Prostate gland (tissue), 2 donors: ENCODE measurements at places on chromosomes 1 and 21. TPM values are rescaled to one million over a fixed set of nuclear protein-coding genes. Genes with fewer than 3 reads are reported as not detected.

The DDI2 gene
- total RNA-seq, result 58.4 TPM

GRCh38 chr1:46171871-46172270 lies 3.0 kb upstream of the TSPAN1 start:
- peak; percentile 93 for DNase-seq
- H3K27ac ChIP-seq, result peak overlapping the region; percentile 72
- no peak overlapping the region for H3K4me3 ChIP-seq
- H3K4me1 ChIP-seq, result peaks cover 7% of the 10 kb centered on the region
- no peaks in the 10 kb centered on the region for H3K27me3 ChIP-seq

- DNase-seq, result peak; percentile 3
- peaks cover 29% of the 10 kb centered on the region for H3K27me3 ChIP-seq
Measured at GRCh38 chr1:29682171-29682918, 446.0 kb downstream of the PTPRU start.

DNA sequence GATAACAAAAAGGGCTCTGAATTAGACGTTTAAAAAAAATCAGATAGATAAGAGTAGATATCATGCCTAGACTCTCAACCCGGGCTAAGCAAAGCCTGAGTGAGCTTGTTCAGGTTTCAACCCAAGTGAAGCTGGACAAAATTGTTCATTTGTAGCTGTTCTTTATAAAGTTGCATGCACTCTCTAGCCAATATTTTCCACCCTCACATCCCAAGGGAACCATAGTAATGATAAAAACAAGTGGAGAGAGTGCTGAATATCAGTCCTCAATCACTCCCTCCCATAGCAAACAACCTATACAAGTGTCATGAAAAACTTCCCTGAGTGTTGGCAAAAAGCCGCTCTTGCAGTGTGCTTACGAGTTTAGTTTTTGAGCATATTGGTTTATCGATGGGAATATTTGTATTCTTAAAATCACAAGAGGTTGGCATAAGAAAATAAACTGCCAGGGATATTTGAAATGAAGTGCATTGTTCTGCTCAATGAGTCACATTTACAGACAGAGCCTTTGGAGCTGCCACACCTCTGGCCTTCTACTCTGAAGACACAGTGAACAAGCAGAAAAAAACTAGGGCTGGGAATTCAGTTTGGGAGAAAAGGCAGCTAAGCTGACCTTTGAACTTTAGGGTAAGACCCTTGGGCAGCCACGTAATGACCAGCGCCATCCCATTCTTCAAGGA lies 2.2 kb upstream of the CLCA2 start:
- no peak overlapping the region for H3K27ac ChIP-seq
- H3K36me3 ChIP-seq, result no peaks in the 10 kb centered on the region
- no peak overlapping the region for H3K4me3 ChIP-seq

GRCh38 chr1:6391951-6392808 lies 1.4 kb downstream of the ACOT7 start:
- H3K4me1 ChIP-seq, result peaks cover 4% of the 10 kb centered on the region
- H3K36me3 ChIP-seq, result no peaks in the 10 kb centered on the region
- no peaks in the 10 kb centered on the region for H3K27me3 ChIP-seq
- peak overlapping the region; percentile 77 for H3K4me3 ChIP-seq

DNA sequence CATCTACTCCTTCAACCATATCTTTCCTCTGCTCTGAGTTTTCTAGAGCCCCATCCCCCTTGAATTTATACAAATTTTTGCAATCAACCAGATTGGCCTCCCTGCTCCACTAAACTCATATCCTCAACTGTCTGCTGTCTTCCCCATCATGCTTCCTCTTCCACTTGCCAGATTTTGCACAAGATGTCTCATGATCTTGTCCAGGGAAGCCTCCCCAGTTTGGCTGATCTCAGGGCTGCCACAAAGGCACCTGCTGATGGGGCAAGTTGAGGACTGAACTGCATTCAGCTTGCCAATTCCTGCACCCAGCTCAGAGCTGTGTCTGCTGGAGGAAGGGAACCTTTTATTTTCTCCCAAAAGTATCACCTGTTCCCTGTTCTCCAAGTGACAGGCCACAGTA lies 3.9 kb upstream of the KCNJ9 start:
- no peak overlapping the region for H3K27ac ChIP-seq
- no peak overlapping the region for H3K4me3 ChIP-seq
- DNase-seq, result no peak
- H3K27me3 ChIP-seq, result no peaks in the 10 kb centered on the region

The PCAT6 gene
- total RNA-seq, result 9.0 TPM

- no peak for DNase-seq
- no peak overlapping the region for H3K27ac ChIP-seq
- H3K27me3 ChIP-seq, result no peaks in the 10 kb centered on the region
- H3K36me3 ChIP-seq, result no peaks in the 10 kb centered on the region
Measured at GRCh38 chr1:214331827-214332423, 51.0 kb downstream of the SMYD2 start.

- no peaks in the 10 kb centered on the region for H3K27me3 ChIP-seq
- H3K4me3 ChIP-seq, result no peak overlapping the region
- no peak overlapping the region for H3K27ac ChIP-seq
- no peaks in the 10 kb centered on the region for H3K36me3 ChIP-seq
Measured at GRCh38 chr1:34905098-34905459, 24.4 kb downstream of the DLGAP3 start.

The KIF26B gene
- total RNA-seq, result 3.3 TPM

The UTS2 gene
- not detected for total RNA-seq

DNA sequence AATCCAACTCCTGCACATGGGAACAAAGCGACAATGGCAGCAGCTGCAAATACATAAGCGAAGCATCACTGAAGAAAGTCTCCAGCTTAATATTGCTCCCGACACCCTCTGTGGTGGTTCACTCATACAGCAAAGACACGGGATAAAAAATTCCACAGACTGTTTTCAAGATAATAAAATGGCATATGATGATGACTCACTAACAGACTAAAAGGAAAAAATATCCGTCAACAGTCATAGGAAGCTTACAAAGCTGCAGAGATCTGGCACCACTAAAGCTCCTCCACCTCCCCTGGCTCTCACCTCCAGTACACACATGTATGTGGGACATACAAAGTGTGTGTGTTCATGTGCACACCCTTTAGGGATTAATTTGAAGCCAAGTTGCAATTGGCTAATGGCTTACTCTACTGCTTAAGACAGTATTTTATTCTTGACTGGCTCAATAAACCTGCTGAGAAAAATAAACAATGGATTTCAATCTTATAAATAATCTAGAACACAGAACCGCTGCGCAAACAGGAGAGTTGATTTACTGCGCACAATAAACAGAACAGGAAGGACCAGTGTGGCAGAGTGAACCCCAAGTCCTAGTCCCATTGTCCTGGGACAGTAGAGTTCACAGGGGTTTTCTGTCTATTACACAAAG lies 94.4 kb downstream of the SLC45A1 start:
- no peak overlapping the region for H3K4me3 ChIP-seq

DNA sequence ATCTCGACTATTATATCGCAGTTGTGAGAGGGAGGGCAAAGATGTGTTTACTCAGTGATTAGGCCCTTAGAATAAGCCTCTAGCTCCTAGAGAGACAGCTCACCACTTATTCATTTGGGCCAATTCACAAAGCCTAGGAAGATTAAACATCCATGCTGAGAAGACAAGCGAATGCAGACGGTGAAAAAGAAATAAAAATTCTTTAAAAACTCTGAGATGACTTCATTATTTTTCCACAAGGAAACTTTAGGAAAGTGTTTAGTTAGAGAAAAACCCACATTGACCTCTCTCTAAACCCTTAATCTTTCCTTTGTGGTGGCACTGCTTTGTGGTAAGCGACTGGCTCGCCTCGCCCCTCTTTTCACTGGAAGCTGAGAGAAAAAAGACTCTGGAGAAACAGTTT lies 146.8 kb upstream of the DMRTA2 start:
- no peaks in the 10 kb centered on the region for H3K36me3 ChIP-seq
- H3K27ac ChIP-seq, result no peak overlapping the region
- H3K4me1 ChIP-seq, result no peaks in the 10 kb centered on the region
- no peak for DNase-seq
- no peaks in the 10 kb centered on the region for H3K27me3 ChIP-seq

DNA sequence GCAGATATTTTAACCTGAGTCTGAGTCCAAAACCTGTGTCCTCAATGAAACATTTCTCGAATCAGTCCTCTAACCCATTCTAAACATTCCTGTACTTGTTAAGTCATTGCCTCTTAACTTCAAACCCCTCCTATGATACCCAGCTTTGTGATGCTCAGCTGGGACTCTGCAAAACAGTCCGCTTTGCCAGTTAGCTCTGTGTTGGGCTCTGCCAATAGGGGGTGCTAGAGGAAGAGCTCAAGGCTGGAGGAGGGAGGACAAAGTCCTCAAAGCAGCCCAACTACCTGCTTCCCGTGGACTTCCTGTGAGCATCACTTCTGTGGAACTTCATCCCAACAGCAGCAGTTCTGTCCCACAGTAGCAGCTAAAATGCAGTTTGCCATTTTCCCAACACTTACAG lies 38.1 kb upstream of the SYT14 start:
- no peak overlapping the region for H3K4me3 ChIP-seq
- H3K27ac ChIP-seq, result no peak overlapping the region
- no peaks in the 10 kb centered on the region for H3K36me3 ChIP-seq
- no peaks in the 10 kb centered on the region for H3K4me1 ChIP-seq
- no peaks in the 10 kb centered on the region for H3K27me3 ChIP-seq

GRCh38 chr1:225998560-225999226 lies 450 bp downstream of the SDE2 start:
- H3K27ac ChIP-seq, result peak overlapping the region; percentile 90
- DNase-seq, result no peak
- H3K27me3 ChIP-seq, result no peaks in the 10 kb centered on the region
- no peaks in the 10 kb centered on the region for H3K36me3 ChIP-seq

The FAM72B gene
- total RNA-seq, result 0.46 TPM

DNA sequence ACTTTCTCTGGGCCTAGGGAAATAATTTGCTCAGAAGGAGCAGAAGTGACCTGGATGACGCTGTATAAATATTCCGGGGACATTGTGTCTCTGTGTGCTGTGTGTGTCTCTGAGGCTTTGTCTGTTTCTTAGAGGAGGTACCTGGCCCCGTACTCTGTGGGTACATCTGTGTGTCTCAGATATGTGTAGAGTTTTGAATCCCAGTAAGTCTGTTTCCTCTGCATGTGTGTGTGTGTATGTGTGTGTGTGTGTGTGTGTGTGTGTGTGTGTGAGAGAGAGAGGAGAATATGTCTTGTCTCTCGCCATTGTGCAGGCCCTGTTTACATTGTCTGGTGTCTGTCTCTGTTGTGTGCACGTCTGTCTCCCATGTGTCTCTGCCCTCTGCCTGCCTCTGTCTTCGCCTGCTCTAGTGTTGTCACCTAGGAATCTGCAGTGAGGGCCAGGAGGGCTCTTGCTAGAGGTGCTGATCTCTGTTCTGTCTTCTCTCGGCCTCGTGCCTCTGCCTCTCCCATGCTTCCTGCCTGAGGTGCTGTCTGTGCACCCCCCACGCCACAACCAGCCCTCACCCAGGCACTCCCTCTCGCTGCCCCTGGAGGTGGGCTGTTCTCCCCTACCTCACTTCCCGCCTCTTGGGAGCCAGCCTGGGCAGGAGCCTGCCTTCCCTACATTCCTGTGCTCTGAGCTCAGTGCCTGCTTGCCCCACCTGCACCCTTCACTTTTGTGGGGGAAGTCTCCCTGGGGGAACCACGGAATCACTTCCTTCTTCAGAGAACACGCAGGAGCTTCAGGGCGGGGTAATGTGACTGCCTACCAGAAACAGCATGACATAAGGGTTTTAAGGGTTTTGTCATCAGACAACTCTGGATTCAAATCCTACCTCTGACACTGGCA lies 5.9 kb downstream of the MAP7D1 start:
- H3K36me3 ChIP-seq, result no peaks in the 10 kb centered on the region
- peaks cover 61% of the 10 kb centered on the region for H3K4me1 ChIP-seq
- DNase-seq, result peak; percentile 73
- H3K27me3 ChIP-seq, result no peaks in the 10 kb centered on the region
- H3K27ac ChIP-seq, result peak overlapping the region; percentile 85
- no peak overlapping the region for H3K4me3 ChIP-seq

DNA sequence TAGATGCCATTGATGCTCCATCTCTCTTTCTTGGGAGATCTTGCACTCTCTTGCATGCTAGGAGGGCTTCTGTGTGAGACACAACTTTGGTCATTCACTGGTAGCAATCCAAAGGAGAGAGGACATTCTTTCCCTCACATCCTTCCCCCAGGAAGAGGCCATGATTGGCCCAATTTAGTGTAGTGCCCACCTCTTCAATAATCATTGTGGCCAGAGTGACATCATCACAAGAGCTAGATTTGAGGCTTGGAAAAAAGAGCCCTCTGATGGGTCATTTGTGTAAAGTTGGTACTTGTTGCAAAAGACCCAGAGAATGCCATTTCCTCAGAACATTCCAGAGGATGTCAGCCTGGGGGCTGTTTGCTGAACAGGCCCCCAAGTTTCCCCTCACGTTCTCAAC lies 30.2 kb downstream of the S100A6 start:
- no peaks in the 10 kb centered on the region for H3K4me1 ChIP-seq
- no peaks in the 10 kb centered on the region for H3K36me3 ChIP-seq
- DNase-seq, result no peak
- no peak overlapping the region for H3K27ac ChIP-seq
- no peak overlapping the region for H3K4me3 ChIP-seq

- peaks cover 6% of the 10 kb centered on the region for H3K27me3 ChIP-seq
- H3K4me1 ChIP-seq, result no peaks in the 10 kb centered on the region
- H3K27ac ChIP-seq, result no peak overlapping the region
Measured at GRCh38 chr1:32893198-32894018, 7.1 kb downstream of the HPCA start.

The SMIM12 gene
- total RNA-seq, result 29.6 TPM

- H3K4me3 ChIP-seq, result no peak overlapping the region
- H3K27me3 ChIP-seq, result no peaks in the 10 kb centered on the region
- DNase-seq, result no peak
Measured at GRCh38 chr1:86971778-86972177, 57.3 kb downstream of the HS2ST1 start.

The C1orf174 gene
- 32.7 TPM for total RNA-seq

The ALDH4A1 gene
- 15.7 TPM for total RNA-seq

GRCh38 chr1:201260236-201260590 lies 23.1 kb upstream of the PKP1 start:
- H3K4me1 ChIP-seq, result no peaks in the 10 kb centered on the region
- no peak overlapping the region for H3K4me3 ChIP-seq
- DNase-seq, result no peak
- H3K27ac ChIP-seq, result no peak overlapping the region
- no peaks in the 10 kb centered on the region for H3K36me3 ChIP-seq

DNA sequence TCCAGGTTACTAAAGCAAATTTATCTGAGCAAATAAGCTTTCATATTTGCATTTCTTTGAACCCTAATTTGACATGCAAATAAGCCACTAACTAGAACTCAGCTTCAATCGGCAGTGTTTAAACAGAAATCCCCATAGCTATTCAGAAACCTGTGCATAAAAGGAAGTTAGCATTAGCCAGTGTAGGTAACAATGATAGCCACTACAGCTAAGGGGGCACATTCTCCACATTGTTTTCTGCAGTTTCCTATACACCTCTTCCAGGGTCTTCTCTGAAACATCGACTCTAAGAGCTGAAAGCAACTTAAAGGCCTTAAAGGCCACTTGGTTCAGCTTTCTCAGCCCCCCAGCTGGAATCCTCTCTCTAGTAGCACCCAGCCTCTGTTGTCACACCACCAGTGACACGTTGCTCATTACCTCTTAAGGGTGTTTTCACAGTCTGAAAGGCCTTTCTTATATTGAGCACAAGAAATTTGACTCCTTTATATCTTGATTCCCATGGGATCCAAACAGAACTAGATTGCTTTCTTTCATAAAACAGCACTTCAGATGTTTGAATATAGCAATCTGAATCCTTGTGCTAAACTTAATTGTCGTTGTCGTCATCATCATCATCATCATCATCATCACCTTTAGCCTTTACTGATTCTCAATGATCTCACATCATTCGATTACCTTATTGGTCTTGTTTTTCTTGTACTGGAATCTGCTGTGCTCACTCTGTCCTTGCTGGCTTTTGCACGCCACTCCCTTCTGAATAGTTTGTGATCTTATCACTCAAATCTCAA lies 93.9 kb upstream of the DAB1 start:
- no peaks in the 10 kb centered on the region for H3K36me3 ChIP-seq
- H3K27ac ChIP-seq, result no peak overlapping the region
- H3K4me1 ChIP-seq, result no peaks in the 10 kb centered on the region
- DNase-seq, result no peak
- no peaks in the 10 kb centered on the region for H3K27me3 ChIP-seq
